Fibroblast of mammary gland (primary cell): ENCODE measurements at places on chromosomes 16 and 17.

- DNase-seq: no peak
Measured at GRCh38 chr17:78202666-78203065, 11.4 kb upstream of the BIRC5 start.

GRCh38 chr16:49899991-49900695 lies 44.2 kb upstream of the ZNF423 start:
- no peak for DNase-seq

DNA sequence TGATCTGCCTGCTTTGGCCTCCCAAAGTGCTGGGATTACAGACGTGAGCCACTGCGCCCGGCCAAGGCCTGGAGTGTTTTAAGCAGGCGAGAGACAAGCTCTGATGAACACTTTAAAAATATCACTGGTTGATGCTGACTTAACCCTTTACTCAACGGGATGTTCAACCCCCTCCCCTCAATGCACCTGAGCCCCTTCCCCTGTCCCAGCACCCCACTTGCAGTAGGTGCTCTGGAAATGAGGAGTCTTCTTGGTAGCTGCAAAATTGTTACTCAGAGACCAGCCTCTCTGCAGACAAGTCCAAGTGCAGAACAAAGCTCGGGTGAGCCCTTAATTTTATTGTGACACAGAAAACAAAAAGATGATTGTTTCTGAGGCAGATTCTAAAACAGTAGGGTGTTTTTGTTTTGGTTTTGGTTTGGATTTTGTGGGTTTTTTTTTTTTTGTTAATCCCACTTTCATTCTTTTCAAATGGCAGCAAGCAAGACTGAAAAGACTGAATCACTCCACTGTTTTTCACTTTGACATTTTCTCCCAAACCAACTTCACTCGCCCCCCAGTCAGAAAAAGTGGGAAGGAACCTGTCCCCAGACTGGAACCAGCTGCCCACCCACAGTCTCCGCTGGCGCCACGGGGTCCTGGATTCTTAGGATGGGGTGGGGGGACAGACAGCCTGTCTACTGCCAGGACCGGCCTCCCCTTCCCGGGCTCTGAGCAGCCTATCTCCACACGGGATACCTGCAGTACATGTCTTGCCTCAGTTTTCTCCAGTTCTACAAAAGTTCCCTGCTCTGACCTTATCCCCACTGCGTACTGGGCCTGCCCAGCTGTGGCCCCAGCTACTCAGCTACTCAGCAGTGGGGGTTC lies 5.2 kb upstream of the PLLP start:
- DNase-seq: no peak

DNA sequence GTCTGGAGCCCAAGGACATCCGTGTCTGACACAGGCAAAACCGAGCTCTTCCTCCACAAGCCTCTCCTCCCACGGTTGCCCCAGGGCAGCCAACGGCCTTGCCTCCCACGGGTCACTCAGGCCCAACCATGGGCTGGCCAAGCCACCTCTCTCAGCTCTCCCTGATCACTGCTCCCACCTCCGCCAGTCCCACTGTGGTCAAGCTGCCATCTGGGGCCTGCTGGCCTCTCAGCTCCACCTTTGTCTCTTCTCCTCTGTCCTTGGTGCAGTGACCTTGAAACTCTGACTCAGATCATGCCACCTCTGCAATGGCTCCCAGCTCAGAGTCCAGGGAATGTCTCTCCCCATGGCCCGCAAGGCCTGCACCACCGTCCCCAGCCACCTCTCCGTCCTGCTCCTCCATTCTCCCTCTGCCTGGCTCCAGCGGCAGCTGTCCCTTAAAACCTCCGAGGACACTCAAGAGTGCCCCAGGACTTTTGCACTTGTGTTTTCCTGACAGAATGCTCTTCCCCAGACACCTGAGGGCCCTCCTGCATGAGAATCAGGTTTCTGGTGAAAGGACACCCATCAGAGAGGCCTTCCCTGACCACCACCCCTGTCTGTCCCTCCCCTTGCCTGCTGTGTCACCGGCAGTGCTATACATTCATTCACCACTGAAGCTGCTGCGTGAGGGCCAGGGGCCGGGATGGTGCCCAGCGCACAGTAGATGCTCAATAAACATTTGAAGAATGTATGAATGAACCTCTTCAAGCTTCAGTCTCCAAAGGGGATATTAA lies 19.3 kb downstream of the PEMT start:
- DNase-seq: no peak

DNA sequence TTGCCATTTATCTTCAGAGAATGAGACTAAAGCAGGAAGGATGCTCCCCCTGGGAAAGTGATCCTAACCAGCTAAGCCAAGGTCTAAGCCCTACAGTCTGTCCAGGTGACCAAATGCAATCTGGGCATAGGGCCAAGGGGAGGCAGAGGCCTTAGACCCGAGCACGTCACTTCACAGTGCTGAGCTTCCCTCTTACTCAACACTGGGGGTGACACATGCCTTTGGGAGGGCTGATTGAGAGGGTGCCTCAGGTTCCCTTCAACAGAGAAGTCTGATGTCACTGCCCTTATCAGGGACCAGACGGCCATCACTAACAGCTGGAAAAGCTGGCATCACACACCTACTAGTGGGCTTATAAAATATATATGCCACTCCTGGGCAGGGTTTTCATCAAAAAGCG lies 4.0 kb downstream of the CIAO2B start:
- DNase-seq: peak; percentile 82

GRCh38 chr17:39400547-39401411 lies 647 bp downstream of the FBXL20 start:
- no peak for DNase-seq

DNA sequence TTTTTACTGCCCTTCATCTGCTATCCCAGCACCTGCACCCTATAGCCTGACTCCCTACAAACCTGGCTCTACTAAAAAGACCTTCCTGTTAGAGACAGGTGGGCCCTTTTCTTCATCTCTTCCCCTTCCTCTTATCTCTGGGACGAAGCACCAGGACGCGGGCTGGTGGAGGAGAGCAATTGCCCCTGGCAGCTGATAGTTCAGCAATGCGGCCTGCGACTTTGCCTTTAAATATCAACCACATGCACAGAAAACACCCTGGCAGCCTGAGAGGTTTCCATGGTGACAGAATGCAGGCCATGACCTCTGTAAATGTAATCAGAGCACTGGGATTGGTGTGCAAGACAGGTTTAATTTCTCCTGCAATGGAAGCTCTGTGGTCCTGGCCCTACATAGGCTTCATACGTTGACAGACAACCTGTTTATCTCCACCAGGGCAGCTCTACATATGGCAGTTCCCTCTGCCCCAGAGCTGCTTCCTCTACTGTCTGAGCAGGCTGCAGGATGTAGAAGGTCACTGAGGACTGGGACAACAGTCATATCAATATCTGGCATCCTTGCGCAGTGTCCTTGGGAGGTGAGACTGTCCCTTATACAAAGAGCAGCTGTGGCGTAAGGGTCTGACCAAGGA lies 10.0 kb upstream of the SKAP1 start:
- DNase-seq: no peak

- no peak for DNase-seq
Measured at GRCh38 chr17:28735242-28735722, 6.7 kb downstream of the NEK8 start.

DNA sequence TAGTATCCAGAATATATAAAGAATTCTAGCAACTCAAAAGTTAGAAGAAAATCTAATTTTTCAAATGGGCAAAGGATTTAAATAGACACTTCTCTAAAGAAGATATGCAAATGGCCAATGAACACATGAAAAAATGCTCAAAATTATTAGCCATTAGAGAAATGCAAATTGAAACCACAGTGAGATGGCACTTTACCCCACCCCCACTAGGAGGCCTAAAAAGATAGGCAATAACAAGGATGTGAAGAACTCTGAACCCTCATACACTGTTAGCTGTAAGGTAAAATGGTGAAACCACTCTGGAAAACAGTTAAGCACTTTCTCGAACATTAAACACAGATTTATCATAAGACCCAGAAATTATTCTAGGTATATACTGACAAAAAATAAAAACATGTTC lies 71.4 kb upstream of the IRX6 start:
- DNase-seq: no peak
